A549 treated with dexamethasone at 1 μM for 4 hours (cell line): ENCODE measurements at places on chromosomes 6 and 20. TPM values are rescaled to one million over a fixed set of nuclear protein-coding genes. Genes with fewer than 3 reads are reported as not detected.

Gene BMP7
- 0.29 to 0.88 TPM (median 0.61 TPM) in 5 replicates for total RNA-seq

Gene CPNE5
- total RNA-seq: 0.06 to 0.12 TPM (median 0.10 TPM) in 5 replicates

Gene OR12D3
- total RNA-seq: not detected in 5 replicates

Gene SERPINB6
- 133 to 137 TPM (median 135 TPM) in 5 replicates for total RNA-seq

Gene EFCAB8
- not detected in 5 replicates for total RNA-seq

Gene KCNK15
- total RNA-seq: 0.41 to 0.73 TPM (median 0.66 TPM) in 5 replicates

Gene TBX18
- 14.3 to 24.4 TPM (median 22.8 TPM) in 5 replicates for total RNA-seq

Gene MPIG6B
- total RNA-seq: not detected in 5 replicates

Gene C20orf202
- total RNA-seq: 0.05 to 0.08 TPM (median 0.07 TPM) in 3 of 5 replicates, not detected in the others

Gene ADAM33
- 0.03 to 0.14 TPM (median 0.11 TPM) in 5 replicates for total RNA-seq

Gene MUC22
- total RNA-seq: 0.01 to 0.05 TPM (median 0.02 TPM) in 5 replicates

Gene PLCB4
- 14.9 to 25.2 TPM (median 20.0 TPM) in 5 replicates for total RNA-seq

Gene BNIP5
- total RNA-seq: 0.02 to 0.05 TPM (median 0.03 TPM) in 5 replicates

Gene EXOC2
- total RNA-seq: 10.0 to 12.8 TPM (median 12.2 TPM) in 5 replicates

Gene OR2H2
- total RNA-seq: not detected in 5 replicates

Gene BEND3
- total RNA-seq: 3.0 to 4.1 TPM (median 4.1 TPM) in 5 replicates

Gene PAK5
- not detected in 5 replicates for total RNA-seq

Gene SLC16A10
- 0.25 to 0.60 TPM (median 0.56 TPM) in 5 replicates for total RNA-seq

Gene BACH2
- 0.67 to 1.2 TPM (median 0.99 TPM) in 5 replicates for total RNA-seq

Gene ZFAND3
- 50.2 to 62.2 TPM (median 52.0 TPM) in 5 replicates for total RNA-seq

Gene BIRC7
- 1.3 to 2.4 TPM (median 1.8 TPM) in 5 replicates for total RNA-seq

Gene SPEF1
- 1.4 to 2.1 TPM (median 1.7 TPM) in 5 replicates for total RNA-seq

Gene SCGN
- 0.20 to 0.39 TPM (median 0.28 TPM) in 4 of 5 replicates, not detected in the other for total RNA-seq
